Endothelial cell of umbilical vein (primary cell): ENCODE measurements at places on chromosomes 2 and 18.
A peak's percentile ranks its signal among the peaks of the same experiment; 100 is the strongest.

- no peak overlapping the region for H3K27ac ChIP-seq
- no peak for DNase-seq
- H3K4me3 ChIP-seq, result no peak overlapping the region
- no peaks in the 10 kb centered on the region for H3K4me1 ChIP-seq
These were observed 56.1 kb downstream of the OSBPL6 start for GRCh38 chr2:178250429-178250828.

DNA sequence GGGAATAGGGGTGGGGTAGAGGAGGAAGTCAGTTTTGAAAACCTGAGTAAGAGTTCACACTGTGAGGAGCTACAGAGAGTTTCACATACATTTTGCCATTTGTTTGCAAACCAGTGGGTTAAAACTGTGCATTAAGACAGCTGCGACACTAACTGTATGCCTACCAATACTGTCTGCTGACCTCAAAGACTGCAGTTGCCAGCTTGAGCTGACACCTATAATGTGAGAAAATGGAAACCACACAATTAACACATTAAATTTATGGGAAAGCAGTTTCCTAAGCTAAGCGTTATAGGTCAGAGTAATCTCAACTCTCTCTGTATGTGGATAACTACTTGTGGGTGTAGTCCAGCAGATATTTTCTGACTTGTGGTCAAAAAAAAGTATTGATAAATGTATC is 756.6 kb upstream of the GCFC2 start:
- DNase-seq, result no peak
- no peaks in the 10 kb centered on the region for H3K36me3 ChIP-seq
- H3K27me3 ChIP-seq, result no peaks in the 10 kb centered on the region
- H3K27ac ChIP-seq, result no peak overlapping the region
- H3K4me1 ChIP-seq, result peaks cover 8% of the 10 kb centered on the region

DNA sequence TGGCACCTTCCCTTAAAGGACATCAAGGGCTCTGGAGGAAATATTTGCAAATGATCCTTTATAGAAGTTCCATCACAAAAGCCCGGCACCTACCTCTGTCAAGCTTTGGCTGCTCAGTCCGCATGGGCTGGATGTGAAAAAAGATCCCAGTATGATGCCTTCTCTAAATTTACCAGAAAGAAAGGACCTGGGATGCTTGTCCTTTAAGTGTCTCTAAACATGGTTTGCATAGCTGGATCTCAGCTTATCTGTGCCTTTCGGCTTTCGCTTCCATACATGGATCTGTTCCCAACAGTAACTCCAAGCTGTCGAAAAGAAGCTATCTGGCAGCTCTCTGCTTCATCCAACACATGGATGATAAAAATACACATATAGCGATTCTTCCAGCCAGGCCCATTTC is 60.4 kb upstream of the SLC8A1 start:
- H3K27me3 ChIP-seq, result no peaks in the 10 kb centered on the region
- H3K4me1 ChIP-seq, result peaks cover 16% of the 10 kb centered on the region
- H3K4me3 ChIP-seq, result no peak overlapping the region
- DNase-seq, result no peak
- H3K27ac ChIP-seq, result peak overlapping the region; percentile 68
- no peaks in the 10 kb centered on the region for H3K36me3 ChIP-seq

DNA sequence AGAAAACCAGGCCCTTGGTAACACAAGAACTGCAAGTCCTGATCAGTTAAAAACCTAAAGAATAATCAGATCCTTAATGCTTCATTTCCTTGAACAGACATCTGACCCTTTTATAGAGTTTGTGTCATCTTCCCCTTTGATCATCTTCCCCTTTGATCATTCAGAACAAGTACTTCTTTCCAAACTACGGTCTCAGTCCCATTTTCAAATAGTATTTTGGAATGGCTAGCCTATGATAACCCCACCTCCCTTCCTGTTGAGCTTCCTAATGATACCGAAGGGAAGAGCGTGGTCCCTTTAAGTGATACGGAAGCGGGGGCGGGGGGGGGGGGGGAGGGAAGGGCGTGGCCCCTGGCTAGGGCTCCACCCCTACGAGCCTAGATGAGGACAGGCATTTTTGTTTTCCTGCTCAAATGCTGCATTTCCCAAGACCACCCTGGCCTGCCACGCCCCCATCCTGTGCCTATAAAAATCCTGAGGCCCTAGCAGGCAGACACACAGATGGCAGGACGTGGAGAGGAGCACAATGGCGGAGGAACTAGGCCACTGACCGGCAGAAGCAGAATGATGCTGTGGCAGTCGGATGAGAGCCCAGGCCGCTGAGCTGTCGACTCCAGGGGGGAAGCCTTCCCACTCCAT is 24.1 kb upstream of the CHRNA1 start:
- H3K27me3 ChIP-seq, result no peaks in the 10 kb centered on the region
- no peaks in the 10 kb centered on the region for H3K36me3 ChIP-seq
- no peak for DNase-seq
- H3K4me3 ChIP-seq, result no peak overlapping the region
- peaks cover 18% of the 10 kb centered on the region for H3K4me1 ChIP-seq

DNA sequence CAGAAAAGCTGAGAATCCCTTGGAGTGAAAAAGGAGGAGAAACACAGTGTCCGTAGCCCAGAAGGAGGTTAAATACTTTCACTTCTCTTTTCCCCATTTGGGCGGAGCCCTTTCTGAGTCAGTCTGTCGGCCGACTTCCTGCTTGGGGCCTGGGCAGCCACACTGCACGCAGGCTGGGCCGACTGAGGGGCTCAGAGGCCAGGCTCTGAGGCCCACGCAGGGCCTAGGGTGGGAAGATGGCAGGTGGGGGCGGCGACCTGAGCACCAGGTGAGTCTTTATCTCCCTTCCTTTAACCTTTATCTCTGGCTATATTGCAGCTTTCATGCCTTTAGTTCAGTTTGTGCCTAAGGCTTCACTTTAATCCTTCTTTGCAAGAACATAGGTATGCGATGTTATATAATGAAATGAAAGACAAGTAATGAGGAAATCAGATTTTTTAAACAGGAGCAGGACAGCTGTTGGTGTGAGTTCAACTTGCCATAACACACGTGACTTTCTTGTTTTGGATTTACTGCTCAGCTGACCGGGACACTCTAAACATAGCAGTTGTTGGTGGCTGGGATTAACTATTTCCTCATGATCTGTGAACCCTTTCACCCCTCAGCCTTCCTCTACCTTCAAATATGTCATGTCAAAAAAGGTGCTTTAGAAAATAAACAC is at the start of gene SP100:
Gene SP100 (plus strand): TSS at position 141 of the 661 bp plus-strand sequence. CDS start 96 bp downstream, at position 237.
- H3K27ac ChIP-seq, result peak within 1 kb of the TSS; percentile 75
- no peaks in the 10 kb centered on the region for H3K27me3 ChIP-seq
- H3K36me3 ChIP-seq, result no peaks in the 10 kb centered on the region
- DNase-seq, result peak; percentile 85

DNA sequence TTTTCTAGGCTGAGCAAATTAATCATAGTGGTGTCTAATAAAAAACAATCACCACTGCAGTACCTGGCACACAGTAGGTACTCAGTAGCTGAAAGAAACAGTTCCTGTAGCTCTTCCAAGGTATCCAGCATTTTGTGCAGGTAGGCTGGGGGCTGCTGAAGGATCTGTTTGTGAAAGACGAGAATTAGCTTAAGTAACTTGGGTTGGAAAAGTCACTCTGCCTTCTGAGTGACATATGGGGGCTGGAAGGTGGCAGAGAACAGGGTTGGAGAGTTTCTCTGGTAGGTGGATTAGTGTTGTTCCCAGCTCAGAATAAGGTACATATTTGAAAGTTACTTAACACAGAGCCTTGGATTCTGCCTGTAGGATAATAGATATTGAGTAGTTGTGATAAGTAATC is 72.8 kb downstream of the FMNL2 start:
- H3K27ac ChIP-seq, result no peak overlapping the region
- no peaks in the 10 kb centered on the region for H3K27me3 ChIP-seq
- no peak for DNase-seq
- H3K4me3 ChIP-seq, result no peak overlapping the region
- H3K36me3 ChIP-seq, result no peaks in the 10 kb centered on the region
- H3K4me1 ChIP-seq, result peaks cover 57% of the 10 kb centered on the region

GRCh38 chr2:232882085-232882484 is 12.0 kb downstream of the SNORC start:
- no peaks in the 10 kb centered on the region for H3K4me1 ChIP-seq
- H3K4me3 ChIP-seq, result no peak overlapping the region
- no peaks in the 10 kb centered on the region for H3K27me3 ChIP-seq
- no peak for DNase-seq
- H3K36me3 ChIP-seq, result no peaks in the 10 kb centered on the region

DNA sequence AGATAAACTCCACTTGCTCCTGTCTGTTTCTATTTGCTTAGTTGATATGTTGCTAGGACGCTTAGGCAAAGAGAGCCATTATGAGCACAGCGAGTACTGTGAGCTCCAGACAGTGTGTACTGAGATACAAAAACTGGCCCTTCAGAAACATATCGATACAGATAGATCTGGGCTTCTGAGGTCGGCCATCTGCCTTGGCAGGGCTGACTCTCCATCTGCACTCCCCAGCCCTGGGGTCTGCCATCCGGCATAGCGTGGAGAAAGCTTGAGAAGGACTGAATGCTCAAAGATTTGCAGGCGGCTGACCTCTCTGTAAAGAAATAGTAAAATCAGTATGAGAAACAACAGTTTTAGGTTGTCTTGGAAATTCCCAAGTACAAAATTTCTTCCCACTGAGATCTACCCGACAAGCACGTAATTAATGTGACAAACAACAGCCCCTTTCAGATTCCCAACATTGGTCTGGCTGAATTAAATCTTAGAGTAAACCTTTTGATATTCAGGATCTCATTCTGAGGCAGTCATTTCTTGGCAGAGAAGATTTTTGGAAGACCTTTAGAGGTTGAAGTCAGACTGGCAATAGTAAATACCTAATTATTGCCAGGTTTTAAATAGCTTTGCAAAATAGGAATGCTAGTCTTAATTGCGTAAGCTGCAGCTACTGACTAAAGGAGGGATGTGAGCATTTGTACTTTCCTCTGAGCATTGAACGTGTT is 127.4 kb downstream of the CHST9 start:
- H3K27ac ChIP-seq, result no peak overlapping the region
- DNase-seq, result no peak
- no peaks in the 10 kb centered on the region for H3K36me3 ChIP-seq
- no peaks in the 10 kb centered on the region for H3K27me3 ChIP-seq
- no peak overlapping the region for H3K4me3 ChIP-seq

DNA sequence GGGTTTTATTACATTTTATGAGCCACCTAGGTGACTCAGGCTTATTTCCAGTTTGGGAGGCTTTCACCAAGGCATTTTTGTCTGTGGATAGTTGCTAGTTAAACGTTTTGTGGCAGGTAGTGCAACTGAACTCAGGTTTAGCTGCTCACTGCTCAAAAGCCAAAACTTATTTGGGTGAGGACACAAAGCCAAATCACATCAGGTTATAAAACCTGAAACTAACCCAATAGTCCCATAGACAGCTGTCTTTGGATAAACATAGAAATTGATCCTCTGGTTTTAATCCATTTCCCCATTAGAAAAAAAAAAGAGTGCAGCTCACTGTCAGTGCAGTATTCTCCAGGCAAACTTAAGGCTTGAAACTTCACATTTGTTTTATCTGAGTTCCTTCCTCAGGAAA is 362.6 kb upstream of the TFPI start:
- no peak overlapping the region for H3K4me3 ChIP-seq
- no peaks in the 10 kb centered on the region for H3K27me3 ChIP-seq
- no peaks in the 10 kb centered on the region for H3K36me3 ChIP-seq
- no peak for DNase-seq
- peaks cover 2% of the 10 kb centered on the region for H3K4me1 ChIP-seq

DNA sequence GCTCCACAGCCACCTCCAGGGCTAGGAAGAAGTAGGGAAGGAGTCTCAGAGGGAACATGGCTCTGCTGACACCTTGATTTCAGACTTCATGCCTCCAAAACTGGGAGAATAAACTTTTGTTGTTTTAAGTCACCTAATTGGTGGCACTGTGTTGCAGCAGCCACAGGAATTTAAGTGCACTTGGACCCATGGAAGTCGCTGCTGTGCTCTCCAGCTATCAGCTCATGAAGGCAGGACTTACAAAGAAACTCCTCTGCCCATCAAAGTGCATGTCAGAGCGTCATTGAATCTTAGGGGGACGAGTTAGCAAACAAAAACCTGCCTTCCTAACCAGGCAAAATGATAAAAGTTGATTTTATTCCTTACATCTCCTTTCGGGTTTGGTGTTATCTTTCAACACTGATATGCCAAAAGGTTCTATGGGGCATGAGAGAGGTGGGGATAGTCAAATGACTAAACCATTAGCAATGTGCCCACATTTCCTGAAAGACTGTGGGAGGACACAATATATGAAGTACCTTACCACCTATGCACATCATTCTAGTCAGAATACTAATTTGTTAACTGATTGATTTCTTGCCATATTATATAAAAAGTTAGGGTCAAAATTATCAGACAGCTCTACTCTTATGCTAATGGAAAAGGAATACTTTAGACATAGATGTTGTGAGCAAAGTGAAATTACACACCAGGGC is 235.8 kb upstream of the TNP1 start:
- no peaks in the 10 kb centered on the region for H3K27me3 ChIP-seq
- DNase-seq, result no peak
- H3K36me3 ChIP-seq, result no peaks in the 10 kb centered on the region

- DNase-seq, result no peak
- H3K27ac ChIP-seq, result no peak overlapping the region
- H3K4me1 ChIP-seq, result peaks cover 4% of the 10 kb centered on the region
- H3K27me3 ChIP-seq, result no peaks in the 10 kb centered on the region
- no peaks in the 10 kb centered on the region for H3K36me3 ChIP-seq
These were observed 74.0 kb downstream of the MCFD2 start for GRCh38 chr2:46841621-46842020.

DNA sequence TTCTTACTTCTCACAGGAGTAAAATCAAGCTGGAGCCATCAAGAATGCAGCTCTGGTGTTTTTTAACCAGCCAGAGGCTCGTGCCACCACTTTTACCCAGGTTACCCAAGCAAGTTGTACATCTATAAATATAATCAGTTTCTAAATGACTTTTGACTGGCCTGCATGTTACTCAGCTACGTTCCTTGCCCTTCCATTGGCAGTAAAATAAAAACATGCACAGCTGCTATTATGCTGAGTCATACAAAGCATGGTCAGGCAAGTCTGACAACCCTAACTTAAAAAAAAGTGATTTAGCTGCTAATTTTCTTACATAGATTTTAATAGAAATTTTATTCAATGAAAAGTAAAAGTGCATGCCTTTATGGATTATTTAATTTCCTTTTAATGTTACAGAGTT is 111.7 kb upstream of the CSRNP3 start:
- no peaks in the 10 kb centered on the region for H3K36me3 ChIP-seq
- DNase-seq, result peak; percentile 53
- no peak overlapping the region for H3K27ac ChIP-seq
- H3K4me3 ChIP-seq, result no peak overlapping the region
- no peaks in the 10 kb centered on the region for H3K27me3 ChIP-seq

DNA sequence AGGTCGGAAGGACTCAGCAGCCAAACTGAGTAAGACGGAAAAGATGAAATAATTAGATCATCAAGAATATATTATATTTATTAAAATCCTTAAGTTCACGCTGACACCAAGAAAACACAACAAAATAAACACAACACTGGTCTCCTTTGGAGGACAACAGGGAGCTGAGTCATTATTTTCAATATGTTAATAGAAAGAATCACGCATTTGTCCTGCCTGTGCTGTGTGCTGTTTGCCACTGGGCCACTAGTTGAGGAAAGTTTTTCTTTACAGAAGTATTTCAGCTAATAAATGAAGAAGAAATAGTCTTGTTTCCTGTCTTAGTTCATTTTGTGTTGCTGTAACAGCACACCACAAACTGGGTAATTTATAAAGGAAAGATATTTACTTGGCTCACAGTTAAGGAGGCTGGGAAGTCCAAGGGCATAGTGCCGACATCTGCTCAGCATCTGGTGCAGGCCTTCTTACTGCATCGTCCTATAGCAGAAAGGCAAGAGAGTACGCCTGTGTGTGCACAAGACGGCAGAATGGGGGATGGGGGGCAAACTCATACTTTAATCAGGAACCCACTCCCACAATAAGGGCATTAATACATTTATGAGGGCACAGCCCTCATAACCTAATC is 88.0 kb downstream of the TCF7L1 start:
- H3K4me1 ChIP-seq, result no peaks in the 10 kb centered on the region
- H3K4me3 ChIP-seq, result no peak overlapping the region
- no peak for DNase-seq
